ENCODE measurements at places on chromosomes 7 and 10.
A peak's percentile ranks its signal among the peaks of the same experiment; 100 is the strongest.

GRCh38 chr7:127678337-127678736 lies 26.3 kb downstream of the SND1 start:
- DNase-seq, result no peak

- peak; percentile 28 for DNase-seq
These were observed 64.2 kb downstream of the ARMC3 start for GRCh38 chr10:22992075-22992474.

DNA sequence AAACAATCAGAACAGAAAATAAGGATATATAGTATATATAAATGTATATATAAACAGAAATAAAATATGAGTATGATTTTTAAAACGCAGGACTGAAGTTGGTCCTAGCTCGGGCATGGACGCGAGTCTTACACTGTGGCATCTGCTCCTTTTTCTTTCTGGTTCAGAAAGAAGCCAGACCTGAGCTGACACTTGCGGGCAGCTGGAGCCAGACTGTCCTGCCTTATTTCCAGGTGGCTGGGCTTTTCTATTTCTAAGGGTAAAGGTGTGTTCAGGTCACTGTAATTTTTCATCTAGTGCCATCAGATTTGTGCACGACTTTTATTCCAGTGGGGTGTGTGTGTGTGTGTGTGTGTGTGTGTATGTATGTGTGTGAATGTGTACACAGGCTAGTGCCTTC lies 166.4 kb downstream of the GALNT17 start:
- DNase-seq, result no peak

GRCh38 chr7:128714701-128715495 lies 24.3 kb upstream of the CALU start:
- DNase-seq, result no peak

GRCh38 chr10:111211706-111212105 lies 134.9 kb downstream of the ADRA2A start:
- DNase-seq, result no peak

DNA sequence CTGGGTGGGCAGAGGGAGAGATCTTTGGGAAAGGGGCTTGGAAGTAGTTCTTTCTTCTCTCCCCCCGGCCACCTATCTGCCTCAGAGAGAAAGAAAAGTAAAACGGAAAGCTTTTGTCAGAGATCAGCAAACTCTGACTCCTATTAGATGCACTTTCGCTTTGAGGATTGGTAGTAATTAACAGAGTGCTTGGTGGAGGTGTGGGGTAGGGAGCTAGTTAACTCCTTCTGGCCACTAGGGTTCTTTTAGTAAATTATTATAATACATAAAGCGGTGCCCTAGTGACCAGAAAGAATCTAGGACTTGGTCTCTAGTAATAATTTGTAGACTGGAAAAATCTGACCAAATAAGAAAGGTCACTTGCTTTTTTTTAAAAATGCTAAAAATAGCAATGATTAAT lies 54.6 kb downstream of the CPVL start:
- peak; percentile 40 for DNase-seq

GRCh38 chr7:22582863-22583622 lies 83.1 kb upstream of the STEAP1B start:
- DNase-seq, result no peak

DNA sequence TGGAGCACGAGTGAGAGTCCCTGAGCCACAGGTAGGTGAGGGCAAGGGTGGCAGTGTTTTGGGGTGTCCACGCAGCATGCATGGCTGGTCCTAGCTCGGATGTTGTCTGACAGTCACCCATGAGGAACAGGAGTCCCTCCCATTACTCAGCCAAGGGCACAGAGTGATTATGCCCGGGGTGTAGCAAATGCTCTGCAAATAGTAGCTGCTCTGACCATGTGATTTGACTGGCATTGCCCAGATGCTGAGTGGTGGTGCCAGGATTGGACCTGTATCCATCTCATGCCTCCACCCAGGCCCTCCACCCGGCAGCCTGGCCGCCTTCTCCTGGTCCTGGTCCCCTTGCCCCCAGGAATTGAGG lies 150.8 kb downstream of the GRK5 start:
- no peak for DNase-seq

DNA sequence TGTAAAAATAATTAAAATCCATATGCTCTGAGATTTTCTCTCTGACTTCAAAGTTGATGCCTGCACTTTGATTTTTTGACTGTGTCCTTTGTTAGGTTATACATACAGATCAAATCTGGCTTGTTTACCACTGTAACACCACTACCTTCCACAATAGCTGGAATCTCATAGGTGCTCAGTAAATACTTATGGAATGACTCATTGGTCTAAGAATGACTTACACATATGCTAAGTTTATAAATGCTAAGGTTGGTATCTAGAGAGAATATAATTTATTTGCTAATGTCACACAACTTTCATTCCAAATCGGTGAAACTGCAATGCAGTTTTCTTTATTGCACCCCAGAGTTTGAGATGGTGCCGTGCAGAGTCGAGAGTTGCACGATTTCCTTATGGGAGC lies 578.5 kb downstream of the SH2D4B start:
- DNase-seq, result no peak

- no peak for DNase-seq
These were observed 350.1 kb upstream of the POM121L12 start for GRCh38 chr7:52685333-52685732.

DNA sequence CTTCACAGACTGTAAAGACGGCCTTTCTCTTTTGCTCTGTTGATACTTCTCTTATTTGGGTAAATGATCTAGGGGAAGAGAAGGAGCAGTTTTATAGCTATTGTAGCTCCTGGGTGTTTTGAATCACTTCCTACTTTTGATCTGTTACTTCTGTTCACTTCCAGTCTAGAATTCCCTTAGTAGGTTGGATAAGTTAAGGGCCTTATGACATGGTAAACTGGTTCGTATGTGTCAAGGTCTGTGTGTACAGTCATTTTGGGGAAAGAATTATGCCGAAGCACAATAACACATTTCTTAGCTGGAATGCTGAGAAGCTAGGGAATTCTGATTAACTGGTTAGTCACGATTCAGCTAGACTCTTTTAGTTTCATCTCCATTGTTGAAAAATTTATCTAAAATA lies 8.1 kb downstream of the DENND10 start:
- no peak for DNase-seq

DNA sequence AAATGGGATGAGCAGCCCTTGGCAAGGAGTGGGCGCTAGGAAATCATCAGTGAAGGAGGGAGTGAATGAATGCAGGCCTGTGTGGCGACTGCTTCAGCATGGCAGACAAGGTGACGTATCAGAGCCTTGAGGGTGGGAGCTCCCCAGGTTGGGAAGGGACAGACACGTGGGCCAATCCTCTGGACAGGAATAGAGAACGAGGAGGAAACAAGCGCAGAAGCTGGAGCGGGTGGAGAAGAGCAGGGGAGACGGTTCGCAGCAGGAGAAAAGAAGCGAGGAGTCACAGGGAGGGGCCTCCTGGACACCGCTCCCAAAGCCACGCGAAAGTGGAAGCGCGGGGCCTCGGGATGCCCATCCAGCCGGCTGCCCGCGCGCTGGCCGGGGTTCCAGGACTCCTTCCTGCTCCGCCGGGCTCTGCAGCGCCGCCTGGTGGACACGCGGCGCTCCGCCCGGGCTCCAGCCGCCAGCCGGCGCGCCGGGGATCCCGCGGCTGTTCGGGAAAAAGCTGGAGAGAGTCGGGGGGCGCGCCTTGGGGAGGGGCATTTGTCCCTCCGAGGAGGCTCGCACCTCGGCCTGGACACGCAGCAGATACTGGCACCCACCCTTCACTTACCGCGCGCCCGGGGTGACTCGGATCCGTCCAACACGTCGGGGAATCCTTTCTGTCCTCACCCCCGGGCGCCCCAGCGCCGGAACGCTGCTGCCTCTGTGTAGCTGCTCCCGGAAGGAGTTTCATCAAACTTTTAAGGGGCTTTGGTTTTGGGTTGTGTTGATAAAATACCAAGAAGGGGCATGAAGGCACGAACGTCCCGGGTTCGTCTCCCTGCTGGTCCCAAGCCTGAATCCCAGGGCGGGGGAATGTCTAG lies 6.3 kb downstream of the ZNF503 start:
- DNase-seq, result no peak

DNA sequence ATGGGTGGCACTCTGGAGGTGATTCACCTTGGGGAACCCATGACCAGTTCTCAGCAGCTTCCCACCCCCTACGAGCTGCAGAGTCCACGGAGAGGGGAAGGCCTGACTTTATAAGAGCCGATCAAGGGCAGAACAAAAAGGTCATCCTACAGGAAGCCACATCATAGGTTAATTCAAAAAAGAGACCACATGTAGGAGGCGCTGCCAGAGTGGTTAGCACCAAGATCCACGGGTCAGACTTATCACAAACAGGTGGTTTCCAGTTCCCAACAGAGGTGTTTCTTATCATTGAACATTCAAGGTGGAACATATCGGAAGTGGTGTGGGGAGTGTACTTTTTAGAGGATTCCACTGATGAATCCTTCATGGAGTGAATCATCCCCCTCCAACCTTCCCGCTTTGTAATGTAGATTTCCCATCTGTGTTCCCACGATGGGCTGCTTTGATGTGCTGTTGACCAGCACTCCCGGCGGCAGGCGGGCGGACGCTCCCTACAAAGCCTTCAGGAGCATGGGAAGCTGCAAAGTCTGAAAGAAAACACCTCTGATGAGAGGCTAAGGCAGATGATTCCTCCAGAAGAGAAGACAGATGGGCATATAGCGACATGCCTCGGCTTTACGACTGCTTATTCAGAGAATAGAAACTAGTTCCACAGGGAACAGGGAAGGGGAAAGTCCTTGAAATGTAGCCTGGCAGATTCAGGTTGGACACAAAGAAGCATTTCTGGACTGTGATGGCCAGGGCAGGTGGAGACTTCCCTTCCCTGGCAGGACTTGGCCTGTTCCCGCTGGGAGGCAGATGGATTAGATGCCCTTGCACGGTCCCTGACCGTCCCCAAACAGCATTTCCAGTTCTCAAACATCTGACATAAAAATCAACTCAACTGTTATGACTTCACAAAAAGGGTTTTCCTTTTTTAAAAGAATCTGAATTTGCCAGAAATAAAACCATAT lies 66.5 kb downstream of the AFAP1L2 start:
- DNase-seq, result no peak

DNA sequence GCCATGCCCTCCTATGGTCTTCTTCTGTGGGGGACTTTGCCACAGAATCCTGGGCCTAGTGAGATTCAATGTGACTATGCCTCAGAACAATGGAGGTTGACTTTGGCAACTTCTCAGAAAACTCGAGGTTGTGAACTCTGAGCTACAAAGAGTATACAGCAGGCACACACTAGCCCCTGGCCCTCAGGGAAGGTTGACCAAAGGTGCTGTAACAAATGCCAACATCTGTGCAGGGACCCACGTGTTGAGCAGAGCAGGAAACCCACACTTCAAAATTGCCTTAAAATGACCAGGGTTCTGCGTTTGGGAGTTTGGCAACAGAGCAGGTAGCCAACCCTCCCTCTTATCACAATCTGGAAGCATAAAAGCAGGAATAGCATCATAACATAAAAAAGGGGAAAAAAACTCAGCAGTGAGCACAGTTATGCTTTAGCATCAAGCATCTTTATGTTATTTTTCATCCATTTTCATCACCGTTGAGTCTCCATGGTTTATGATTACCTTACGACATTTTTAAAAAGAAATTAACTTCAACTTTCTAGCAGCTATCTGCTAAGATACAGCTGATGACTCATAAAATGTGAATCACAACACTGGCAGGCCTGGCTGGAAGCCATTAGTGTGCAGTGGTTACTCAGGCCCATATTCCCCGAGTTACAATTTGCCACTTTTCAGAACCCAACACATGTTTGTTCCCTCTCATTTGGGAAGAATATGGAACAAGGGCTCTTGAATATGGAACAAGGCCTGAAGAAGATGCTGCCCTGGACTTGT lies 11.1 kb downstream of the PRLHR start:
- DNase-seq, result no peak

DNA sequence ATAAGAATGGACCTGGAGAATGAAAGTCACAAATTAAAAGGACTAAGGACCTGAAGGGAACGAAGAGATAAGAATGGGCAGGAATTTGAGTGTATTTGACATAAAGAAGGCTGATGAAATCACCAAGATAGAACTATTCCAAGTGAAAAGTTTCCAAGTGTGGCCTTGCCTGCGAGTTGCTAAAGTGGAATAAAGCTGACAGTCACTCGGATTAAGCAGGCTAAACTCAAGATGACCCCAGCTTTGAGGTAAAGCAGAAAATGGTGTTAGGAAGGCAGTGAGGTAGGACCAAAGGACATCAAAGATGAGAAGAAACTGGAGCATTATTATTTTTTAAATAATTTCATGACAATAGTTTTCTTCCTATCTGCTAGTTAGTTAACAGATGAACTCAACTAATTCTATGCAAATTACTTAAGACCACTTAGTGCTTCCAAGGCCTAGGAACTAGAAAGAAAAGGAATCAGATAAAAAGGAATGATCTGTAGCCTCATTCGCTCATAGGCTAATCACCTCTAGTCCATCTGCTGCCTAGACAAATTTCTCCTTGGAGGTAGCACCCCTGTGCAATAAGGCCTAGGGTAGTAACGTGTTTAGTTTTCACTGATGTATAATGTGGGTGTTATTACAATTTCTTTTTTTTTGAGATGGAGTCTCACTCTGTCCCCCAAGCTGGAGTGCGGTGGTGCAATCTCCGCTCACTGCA lies 34.5 kb downstream of the EZH2 start:
- no peak for DNase-seq

DNA sequence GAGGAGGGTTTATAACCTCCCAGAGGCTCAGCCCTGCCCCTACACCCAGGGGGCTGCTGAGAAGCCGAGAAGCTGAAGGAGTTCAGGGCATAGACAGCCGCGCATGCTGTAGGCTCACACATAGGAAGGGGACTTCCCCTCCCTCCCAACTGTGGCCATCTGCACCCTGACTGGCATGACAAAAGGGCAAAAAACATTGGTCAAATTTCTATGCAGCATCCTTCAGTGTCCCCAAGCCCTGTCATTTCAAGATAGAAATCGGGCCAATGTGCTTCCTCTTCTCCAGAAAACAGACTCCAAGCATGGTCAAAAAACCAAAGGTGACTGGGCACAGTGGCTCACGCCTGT lies 55.9 kb upstream of the MYL10 start:
- DNase-seq, result no peak

DNA sequence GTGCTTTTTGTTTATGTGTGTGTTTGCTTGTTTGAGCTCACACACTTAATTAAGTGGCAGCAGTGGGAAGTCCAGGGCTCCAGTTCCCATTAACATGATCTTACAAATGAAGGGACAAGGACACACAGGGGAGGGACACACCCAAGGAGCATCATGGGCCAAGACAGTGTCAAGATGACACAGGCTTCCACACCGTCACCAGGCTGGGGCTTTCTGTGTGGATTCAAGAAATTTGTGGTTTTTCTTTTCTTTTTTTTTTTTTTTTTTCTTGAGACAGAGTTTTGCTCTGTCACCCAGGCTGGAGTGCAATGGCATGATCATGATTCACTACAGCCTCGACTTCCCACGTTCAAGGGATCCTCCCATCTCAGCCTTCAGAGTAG lies 173.6 kb downstream of the KIAA1217 start:
- no peak for DNase-seq

GRCh38 chr10:59007307-59008025 lies 169.0 kb upstream of the PHYHIPL start:
- no peak for DNase-seq

GRCh38 chr7:131166066-131166465 lies 161.6 kb upstream of the MKLN1 start:
- DNase-seq, result no peak

- no peak for DNase-seq
These were observed 1340.4 kb downstream of the XPNPEP1 start for GRCh38 chr10:108582888-108583287.

Measured in CD4-positive, alpha-beta T cell treated with Interleukin-15 for 4 hours (primary cell).